Activated CD4-positive, alpha-beta T cell treated with anti-CD3 and anti-CD28 coated beads, Interleukin-2, amount 50 U/mL, for 48 hours (primary cell): ENCODE measurements at places on chromosomes 2 and 18.

DNA sequence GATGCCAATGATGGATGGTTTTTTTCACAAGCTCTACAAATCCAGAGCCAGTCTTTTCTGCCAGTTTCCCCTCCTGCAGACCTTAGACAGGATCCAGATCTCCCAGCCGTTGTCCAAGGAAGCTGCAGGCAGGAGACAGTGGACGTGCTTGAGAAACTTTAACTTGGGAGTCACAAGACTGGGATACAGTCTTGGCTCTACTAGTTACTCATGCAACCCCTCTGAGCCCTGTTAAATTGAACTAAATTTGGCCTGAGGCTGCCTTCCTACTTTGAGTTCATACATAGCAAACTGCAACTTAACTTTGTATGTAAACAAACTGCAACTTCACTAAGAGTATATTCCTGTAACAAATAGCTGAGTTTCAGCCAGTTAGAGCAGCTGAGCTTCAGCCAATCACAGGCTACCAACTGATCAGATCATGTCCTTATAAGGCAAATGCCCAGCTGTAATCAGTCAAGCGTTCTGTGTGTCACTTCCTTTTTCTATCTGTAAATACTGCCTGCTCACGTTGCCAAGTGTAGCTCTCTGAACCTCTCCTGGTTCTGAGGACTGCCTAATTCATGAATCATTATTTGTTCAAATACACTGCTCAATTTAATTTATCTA is 140.9 kb downstream of the CAPN13 start:
- DNase-seq: no peak

- DNase-seq: no peak
Observed at GRCh38 chr2:86793752-86794151, 3.0 kb upstream of the CD8A start.

DNA sequence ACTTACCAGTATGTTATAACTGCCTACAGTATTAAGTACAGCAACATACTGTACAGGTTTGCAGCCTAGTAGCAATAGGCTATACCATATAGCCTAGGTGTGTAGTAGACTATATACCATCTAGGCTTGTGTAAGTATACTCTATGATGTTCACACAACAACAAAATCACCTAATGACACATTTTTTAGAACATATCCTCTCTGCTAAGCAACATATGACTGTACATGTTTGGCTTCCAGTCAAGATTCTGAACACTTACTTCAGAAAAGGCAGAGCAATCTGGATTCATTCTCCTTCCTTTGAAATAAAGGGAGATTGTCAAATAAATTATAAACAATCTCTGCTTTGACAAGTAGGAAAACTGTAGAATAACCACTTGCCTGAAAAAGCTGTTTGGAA is 81.8 kb downstream of the EXOC6B start:
- DNase-seq: no peak

DNA sequence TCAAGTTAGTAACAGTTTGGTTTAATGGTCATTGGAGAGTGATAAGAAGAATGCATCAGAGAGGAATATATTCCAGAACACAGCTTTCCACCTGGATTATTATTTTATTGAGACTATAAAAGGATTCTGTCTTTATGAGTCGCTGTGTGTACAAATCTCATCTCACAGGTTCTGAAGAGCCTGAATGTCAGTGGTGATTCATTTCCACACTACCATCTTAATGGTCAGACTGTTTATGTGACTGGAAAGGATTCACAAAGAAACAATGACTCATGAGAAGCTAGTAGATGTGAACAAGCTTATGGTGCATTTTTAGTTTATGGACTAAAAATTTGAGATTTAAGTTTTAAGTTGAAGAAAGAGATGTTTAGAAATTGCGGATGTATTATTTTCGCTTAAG is 685.4 kb upstream of the NRXN1 start:
- DNase-seq: no peak

DNA sequence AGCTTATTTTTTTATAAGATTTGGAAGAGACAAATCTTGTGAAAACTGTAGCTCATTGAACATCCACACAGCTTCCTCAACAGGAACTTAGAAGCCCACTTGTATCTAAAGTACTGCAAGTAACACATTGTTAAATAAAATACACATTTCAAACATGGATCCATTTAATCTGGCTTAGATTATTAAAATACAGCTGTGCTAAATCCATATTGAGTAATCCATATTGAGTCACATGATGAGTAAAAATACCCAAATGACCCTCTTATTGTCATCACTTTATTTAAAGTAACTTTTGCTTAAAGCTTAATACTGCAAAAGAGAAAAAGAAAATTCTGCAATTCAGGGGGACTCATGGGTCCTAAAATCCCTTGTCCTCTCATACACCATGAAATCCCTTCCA is 133.3 kb downstream of the OSR1 start:
- no peak for DNase-seq

GRCh38 chr18:79222790-79223189 is 153.6 kb downstream of the ATP9B start:
- no peak for DNase-seq

DNA sequence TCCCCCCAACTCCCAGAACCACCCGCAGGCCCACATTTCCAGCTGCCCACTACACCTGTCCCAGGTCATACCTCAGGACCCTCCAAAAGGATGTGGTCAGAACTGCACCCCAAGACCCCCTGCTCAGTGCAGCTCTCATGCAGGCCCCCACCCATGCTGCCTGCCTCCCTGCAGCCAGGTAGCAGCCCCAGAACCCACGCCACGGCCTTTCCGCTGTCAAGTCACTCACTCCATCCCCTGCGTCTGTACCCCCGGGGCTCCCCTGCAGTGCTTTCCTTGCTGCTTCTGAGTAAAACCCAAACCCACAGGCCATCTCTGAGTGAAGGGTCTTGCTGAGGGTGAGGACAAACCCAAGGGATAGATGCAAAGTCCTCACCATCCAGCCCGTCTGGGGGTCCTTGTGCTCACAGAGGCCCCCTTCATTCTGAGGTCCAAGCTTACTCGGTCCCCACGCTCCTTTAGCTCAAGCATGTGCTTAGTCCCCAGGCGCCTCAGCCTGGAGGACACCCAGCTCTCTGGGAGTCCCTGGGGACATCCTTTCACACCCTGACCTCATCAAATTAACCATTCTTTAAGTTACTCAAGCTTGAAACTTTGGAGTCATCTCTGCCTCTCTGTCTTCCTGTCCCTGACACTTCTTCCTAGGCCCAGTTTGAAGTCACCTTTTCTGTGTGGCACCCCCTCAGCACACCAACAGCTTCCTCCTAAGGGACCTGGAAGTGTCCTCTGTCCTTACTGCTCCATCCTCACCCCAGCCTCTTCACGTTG is 130.1 kb downstream of the SMAD7 start:
- peak; percentile 38 for DNase-seq
